ENCODE measurements at places on chromosomes 5 and 9. TPM values are rescaled to one million over a fixed set of nuclear protein-coding genes. Genes with fewer than 3 reads are reported as not detected.

DNA sequence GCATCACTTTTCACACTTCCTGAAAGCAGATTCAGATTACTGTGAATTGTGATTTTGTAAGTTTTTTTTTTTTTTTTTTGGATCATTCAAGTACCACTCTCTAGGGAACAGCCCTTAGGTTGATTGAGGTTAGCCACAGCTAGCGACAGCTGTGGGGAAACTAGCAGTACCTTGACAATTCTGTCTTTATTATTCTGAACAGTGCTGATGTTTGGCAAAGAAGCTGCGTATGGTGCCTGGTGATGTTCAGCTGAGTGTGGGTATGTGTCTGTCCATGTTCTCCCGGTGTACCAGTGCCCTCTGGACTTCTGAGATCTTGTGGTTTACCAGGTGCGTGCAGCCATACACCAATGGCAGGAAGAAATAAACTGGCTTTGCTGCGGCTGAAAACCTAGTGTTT is 117.3 kb upstream of the PLPPR1 start:
- no peak overlapping the region for H3K27ac ChIP-seq
- no peak overlapping the region for H3K4me3 ChIP-seq
- H3K36me3 ChIP-seq: no peaks in the 10 kb centered on the region
- no peaks in the 10 kb centered on the region for H3K4me1 ChIP-seq
- DNase-seq: no peak

GRCh38 chr9:4713849-4714248 is 27.2 kb downstream of the AK3 start:
- peaks cover 21% of the 10 kb centered on the region for H3K36me3 ChIP-seq
- H3K27me3 ChIP-seq: no peaks in the 10 kb centered on the region
- no peak for DNase-seq
- H3K4me3 ChIP-seq: no peak overlapping the region
- no peak overlapping the region for H3K27ac ChIP-seq

DNA sequence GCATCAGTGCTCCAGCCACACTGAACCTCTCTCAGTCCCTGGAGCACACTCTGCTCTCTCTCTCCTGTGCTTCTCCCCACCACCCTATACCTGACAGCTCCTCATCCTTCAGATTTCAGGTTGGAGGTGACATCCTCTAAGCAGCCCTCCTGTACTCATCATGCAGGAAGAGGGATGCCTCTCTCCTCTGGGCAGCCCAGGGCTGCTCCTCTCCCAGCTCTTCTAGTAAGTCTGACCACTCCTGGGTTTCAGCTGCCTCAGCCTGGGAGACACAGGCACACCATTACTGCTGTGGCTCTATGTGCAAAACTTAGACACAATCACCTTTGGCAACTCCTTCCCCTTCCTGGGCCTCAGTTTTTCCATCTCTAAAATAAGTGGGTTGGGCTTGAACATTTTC is 232.4 kb upstream of the BRINP1 start:
- no peaks in the 10 kb centered on the region for H3K27me3 ChIP-seq
- no peaks in the 10 kb centered on the region for H3K36me3 ChIP-seq
- no peaks in the 10 kb centered on the region for H3K4me1 ChIP-seq
- no peak overlapping the region for H3K27ac ChIP-seq

GRCh38 chr5:80705801-80706200 is 51.0 kb upstream of the DHFR start:
- no peaks in the 10 kb centered on the region for H3K4me1 ChIP-seq
- no peaks in the 10 kb centered on the region for H3K27me3 ChIP-seq
- peaks cover 20% of the 10 kb centered on the region for H3K36me3 ChIP-seq
- H3K4me3 ChIP-seq: no peak overlapping the region
- no peak for DNase-seq

- H3K36me3 ChIP-seq: no peaks in the 10 kb centered on the region
- no peak overlapping the region for H3K4me3 ChIP-seq
- H3K27me3 ChIP-seq: no peaks in the 10 kb centered on the region
These were observed 17.6 kb upstream of the TNFSF15 start for GRCh38 chr9:114823441-114823840.

GRCh38 chr5:93574491-93575305 is 6.3 kb downstream of the NR2F1-AS1 start:
- H3K4me3 ChIP-seq: no peak overlapping the region
- peaks cover 22% of the 10 kb centered on the region for H3K4me1 ChIP-seq
- no peak for DNase-seq
- H3K36me3 ChIP-seq: no peaks in the 10 kb centered on the region
- peak overlapping the region; percentile 69 for H3K27ac ChIP-seq
- peaks cover 10% of the 10 kb centered on the region for H3K27me3 ChIP-seq

DNA sequence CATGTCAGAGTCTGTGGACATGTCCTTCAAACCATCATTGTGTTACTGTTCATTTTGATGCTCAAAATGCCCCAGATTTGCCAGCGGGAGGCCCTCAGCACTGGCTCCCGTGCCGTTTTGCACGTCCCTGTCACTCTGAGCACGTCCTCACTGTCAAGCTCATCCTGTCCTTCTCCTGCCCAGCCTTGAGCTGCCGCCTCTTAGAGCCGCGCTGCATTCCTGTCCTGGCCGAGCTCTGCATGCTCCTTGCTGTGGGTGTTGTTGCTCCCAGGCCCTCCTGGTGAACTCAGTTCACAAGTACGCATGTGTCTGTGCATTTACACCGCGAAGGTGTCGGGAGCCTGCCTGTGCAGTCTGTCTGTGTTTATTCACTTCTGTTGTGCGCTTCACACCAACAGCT is 62.2 kb downstream of the WNK2 start:
- H3K4me3 ChIP-seq: no peak overlapping the region
- H3K36me3 ChIP-seq: no peaks in the 10 kb centered on the region
- no peak overlapping the region for H3K27ac ChIP-seq
- H3K27me3 ChIP-seq: no peaks in the 10 kb centered on the region

GRCh38 chr9:33159777-33160127 is 7.4 kb downstream of the B4GALT1 start:
- H3K36me3 ChIP-seq: no peaks in the 10 kb centered on the region
- H3K27ac ChIP-seq: peak overlapping the region; percentile 97

DNA sequence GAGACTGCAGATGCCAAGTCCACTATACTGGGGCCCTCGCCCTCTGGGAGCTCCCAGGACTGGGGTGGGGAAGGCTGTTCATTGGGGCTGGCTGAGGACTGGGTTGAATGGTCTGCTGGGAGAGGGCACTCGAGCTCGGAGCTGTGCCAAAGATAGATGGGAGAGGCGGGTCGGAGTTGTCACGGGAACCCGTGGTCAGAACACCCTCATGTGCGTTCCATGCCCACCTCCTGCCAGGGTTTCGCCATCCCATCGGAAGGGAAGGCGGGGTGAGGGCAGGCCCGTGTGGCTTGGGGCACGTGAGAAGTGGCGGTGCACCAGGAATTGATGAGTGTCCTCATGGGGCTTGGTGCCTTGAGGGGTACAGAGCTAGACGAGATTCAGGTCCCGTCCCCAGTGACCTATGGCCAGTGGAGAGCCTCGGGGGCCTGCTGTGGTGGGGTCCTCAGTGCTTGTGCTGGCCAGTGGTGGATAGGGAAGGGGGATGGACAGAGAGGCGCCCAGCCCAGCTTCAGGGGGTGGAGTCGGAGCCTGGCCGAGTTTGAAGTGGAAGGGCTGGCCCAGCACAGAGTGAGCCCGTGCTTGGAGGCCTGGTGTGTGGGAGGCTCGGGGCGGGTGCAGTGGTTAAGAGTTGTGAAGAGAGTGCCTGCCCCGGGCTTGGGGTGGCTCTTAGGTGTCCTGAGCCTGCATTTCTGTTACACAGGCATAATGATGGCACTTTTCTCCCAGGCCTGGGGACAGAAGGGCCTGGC is 4.3 kb downstream of the CACFD1 start:
- no peak overlapping the region for H3K27ac ChIP-seq
- H3K4me1 ChIP-seq: peaks cover 14% of the 10 kb centered on the region
- no peaks in the 10 kb centered on the region for H3K36me3 ChIP-seq
- DNase-seq: no peak

DNA sequence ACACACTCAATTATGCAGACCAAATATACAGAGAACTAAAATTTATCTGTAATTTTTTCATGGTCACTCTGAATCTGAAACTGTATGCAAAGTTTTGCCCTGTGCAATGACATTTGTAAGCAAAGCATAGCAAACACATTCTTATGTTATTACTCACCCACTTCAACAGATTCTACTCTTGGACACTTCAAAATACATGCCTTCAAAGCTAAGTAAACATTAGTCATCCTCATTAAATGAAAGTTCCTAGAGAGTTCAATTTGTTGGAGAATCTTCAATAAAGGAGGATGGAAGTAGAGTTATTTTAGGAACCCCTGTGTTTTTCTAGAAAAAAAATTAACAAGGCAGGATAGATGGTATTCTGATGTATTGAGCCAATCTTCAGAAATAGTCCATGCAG is 639.7 kb upstream of the C9orf72 start:
- H3K27ac ChIP-seq: no peak overlapping the region
- no peaks in the 10 kb centered on the region for H3K36me3 ChIP-seq
- H3K4me1 ChIP-seq: peaks cover 15% of the 10 kb centered on the region
- H3K27me3 ChIP-seq: no peaks in the 10 kb centered on the region
- no peak overlapping the region for H3K4me3 ChIP-seq

DNA sequence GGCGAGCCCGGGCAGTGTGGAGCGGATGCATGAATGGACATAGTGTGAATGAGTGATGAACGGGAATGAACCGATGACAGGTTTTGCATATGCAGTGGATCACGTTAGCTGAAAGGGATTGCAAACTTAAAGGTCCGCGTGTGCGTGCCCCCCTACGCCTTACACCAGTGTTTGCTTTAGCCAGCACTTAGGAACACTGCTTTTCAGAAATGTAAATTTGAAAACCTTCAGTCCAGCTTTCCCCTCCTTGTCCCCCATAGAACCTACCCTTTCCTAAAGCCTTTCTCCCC is 692 bp downstream of the PSAT1 start:
- no peak for DNase-seq
- peaks cover 29% of the 10 kb centered on the region for H3K4me1 ChIP-seq
- H3K27ac ChIP-seq: peak overlapping the region; percentile 72
- H3K27me3 ChIP-seq: no peaks in the 10 kb centered on the region
- no peaks in the 10 kb centered on the region for H3K36me3 ChIP-seq
- H3K4me3 ChIP-seq: peak overlapping the region; percentile 52

DNA sequence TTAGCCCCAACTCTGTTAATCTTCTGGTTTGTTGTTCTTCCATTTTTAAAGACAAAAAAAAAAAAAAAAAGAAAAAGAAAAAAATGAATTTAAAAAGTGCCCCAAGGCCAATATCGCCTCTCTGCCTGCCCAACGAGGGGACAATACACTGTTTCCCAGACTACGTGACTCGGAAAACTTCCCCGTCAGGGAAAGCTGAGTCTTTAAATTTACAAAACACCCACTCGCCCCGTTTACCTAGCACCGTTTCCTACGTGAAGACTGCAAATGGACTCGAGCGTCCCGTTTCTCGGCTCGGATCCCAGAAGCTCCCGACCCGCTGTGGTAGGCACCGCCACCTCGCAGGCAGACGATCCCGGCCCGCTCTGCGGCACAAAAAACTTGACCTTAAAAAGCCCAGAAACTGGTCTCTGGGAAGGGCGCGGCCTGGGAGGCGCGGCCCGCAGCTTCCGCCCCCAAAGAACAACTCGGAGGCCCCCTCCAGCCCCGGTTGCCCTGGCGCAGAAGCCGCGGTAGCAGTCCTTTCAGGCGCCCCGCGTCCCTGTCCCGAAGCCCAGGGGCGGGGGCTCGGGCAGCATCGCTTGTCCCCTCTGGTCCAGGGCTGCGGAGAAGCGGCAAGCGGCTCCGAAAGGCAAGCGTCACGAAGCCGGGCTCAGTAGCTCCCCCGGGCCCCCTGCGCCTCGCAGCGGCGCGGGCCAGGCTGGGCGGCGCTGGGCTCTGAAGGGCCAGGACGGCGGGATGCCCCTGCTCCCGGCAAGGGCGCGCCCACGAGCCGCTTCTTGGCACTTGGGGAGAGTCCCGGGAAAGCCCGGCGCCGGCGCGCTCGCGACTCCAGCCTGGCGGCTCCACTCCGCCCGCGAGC is at the start of gene GCNT4:
Gene GCNT4 (minus strand): TSS at position 367 of the 862 bp plus-strand sequence. CDS start 22,521 bp downstream, outside the sequence.
- no peaks in the 10 kb centered on the region for H3K27me3 ChIP-seq
- H3K4me3 ChIP-seq: peak within 1 kb of the TSS; percentile 53
- H3K27ac ChIP-seq: peak within 1 kb of the TSS; percentile 94
- DNase-seq: peak; percentile 72
- no peaks in the 10 kb centered on the region for H3K36me3 ChIP-seq
- peaks cover 28% of the 10 kb centered on the region for H3K4me1 ChIP-seq

DNA sequence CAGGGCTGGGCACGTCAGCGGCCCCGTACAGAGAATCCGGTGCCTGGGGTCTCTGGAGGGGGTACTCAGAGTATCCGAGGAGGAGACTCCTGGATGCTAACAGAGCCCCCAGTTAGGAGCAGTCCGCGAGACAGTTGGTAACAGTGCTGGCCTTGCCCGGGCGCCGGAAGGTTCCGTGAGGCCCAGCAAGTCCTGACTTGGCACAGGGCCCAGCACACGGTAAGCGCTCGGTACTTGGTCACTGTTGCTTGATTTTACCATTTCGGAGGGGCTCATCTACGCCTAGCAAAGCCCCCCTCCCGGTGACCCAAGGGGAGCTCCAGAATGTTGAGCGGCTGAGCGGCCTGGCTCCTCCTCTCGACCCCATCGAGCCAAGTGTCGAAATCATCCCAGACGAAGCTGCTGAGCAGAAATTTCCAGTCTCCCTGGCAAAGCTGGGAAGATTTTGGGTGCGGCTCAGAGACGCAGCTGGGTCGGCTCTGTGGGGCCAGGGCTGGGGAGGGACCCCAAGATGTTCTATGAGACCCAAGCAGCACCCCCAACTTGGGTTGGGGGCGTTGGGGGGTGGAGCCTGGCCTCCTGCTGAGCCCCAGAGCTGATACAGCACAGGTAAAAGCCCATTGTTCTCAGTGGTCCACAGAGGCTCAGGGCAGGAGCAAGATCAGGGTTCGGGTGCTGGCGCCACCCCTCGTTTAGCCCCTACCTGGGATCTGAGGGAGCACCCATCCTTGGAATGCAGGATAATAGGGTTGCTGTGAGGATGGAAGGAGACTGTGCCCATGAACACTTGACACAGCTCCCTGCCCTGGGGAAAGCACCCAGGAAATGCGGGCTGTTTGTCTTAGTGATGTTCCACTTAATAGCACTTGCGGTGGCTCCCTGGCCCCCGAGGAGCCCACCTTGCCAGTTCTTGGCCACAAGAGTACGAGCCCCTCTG is 137.2 kb downstream of the C9orf50 start:
- peak; percentile 98 for DNase-seq
- H3K27ac ChIP-seq: peak overlapping the region; percentile 99
- no peaks in the 10 kb centered on the region for H3K27me3 ChIP-seq

- H3K4me1 ChIP-seq: no peaks in the 10 kb centered on the region
- no peak for DNase-seq
- no peaks in the 10 kb centered on the region for H3K36me3 ChIP-seq
- no peaks in the 10 kb centered on the region for H3K27me3 ChIP-seq
- H3K4me3 ChIP-seq: no peak overlapping the region
- H3K27ac ChIP-seq: no peak overlapping the region
These were observed 5.0 kb downstream of the TNIP1 start for GRCh38 chr5:151075698-151076331.

DNA sequence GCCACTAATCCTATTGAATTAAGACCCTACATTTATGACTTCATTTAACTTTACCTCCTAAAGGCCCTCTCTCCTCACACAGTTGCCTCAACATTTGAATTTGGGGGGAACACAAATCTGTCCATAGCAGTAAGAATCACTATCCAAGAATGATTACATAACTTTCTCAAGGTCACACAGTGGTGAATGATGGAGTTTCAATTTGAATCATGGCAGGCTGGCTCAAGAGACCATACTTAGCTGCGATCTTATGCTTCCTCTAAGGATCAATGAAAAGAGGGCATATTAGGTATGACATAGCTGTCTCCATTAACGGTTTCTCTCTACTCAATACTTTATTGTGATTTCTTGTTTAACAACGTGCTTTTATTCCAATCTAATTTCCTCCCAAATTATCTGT is 44.1 kb upstream of the PDE4D start:
- H3K36me3 ChIP-seq: no peaks in the 10 kb centered on the region
- H3K27ac ChIP-seq: no peak overlapping the region
- no peaks in the 10 kb centered on the region for H3K4me1 ChIP-seq

INSL4 gene
- total RNA-seq: not detected

ZNF782 gene
- 16.1 TPM for total RNA-seq

IL33 gene
- total RNA-seq: 53.2 TPM

NR5A1 gene
- not detected for total RNA-seq

PCDHGA8 gene
- 7.9 TPM for total RNA-seq

GARIN3 gene
- total RNA-seq: not detected

ADAMTS13 gene
- total RNA-seq: 1.9 TPM

C9orf57 gene
- not detected for total RNA-seq

GSN gene
- 2,059 TPM for total RNA-seq

All from sigmoid colon (tissue), 7 donors.